ENCODE measurements at places on chromosomes 11 and 22.

DNA sequence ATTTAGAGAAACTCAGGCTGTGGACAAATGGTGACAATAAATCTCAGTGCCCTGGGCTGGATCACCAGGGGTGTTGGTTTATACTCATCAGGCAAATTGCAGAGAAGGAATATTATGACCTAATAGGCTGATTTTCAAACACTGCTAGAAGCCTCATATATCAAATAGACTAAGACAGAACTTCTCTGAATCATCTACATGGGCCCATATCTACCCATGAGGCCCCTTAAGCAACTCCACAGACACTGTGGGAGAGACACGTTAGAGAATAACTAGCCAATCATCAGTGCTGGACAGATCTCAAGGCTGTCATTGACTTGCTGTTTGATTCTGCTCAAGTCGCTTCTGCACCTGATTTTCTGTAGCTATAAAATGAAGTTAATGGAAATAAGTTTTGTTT, 545.8 kb downstream of the SOX6 start:
- no peak for DNase-seq

GRCh38 chr11:105202422-105202821, 62.9 kb upstream of the CARD18 start:
- DNase-seq, result no peak

- DNase-seq, result no peak
Observed at GRCh38 chr22:45993841-45994240, 16.9 kb upstream of the WNT7B start.

DNA sequence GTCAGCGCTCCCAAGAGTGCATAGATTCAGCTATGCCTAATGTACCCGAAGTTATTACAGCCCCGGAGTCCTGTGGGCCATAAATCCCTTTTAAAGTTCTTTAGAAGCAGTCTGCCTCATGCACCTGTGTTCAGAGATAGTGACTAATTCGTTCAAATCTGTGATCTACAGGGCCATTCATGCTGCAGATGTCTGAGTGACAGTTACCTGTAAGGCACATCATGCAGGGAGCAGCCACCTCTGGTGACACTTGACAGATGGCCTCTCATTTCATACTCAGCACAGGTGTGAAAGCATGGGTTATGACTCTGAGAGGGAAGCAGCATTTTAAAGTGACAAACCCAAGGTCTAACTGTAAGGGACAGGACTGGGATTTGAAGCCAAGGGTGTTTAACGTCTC, 2.4 kb upstream of the E2F8 start:
- no peak for DNase-seq

GRCh38 chr11:111285189-111286091, 12.9 kb upstream of the POU2AF3 start:
- no peak for DNase-seq

- DNase-seq, result no peak
Observed at GRCh38 chr11:65057526-65057925, 827 bp downstream of the NAALADL1 start.

- DNase-seq, result peak; percentile 17
Observed at GRCh38 chr11:68810164-68810563, 31.6 kb downstream of the CPT1A start.

- DNase-seq, result no peak
Observed at GRCh38 chr11:75267171-75267970, 26.8 kb downstream of the TPBGL start.

Data from amygdala (tissue), 56 donors.